Fibroblast of skin of back (primary cell): ENCODE measurements at places on chromosomes 7 and 10.
A peak's percentile ranks its signal among the peaks of the same experiment; 100 is the strongest.

- no peak for DNase-seq
These were observed 94.7 kb downstream of the LARP4B start for GRCh38 chr10:836782-837181.

DNA sequence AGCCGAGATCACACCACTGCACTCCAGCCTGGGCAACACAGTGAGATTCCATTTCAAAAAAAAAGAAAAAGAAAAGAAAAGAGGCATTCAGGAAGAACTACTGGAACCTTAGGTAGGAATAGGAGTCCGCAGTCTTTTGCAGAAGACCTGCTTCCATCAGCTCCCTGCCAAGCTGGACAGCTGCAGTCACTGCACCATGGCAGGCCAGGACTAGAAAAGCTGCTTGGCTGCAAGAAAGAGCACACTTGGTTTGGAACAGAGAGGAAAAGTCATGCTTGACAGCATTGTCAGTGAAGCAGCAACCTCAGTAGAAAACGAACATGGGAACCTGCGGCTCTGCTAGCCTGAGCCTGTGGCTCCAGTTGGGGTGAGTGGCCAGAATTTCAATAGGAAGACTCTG lies 104.3 kb downstream of the MARCHF5 start:
- DNase-seq: no peak

GRCh38 chr7:158077151-158077840 lies 510.3 kb downstream of the PTPRN2 start:
- no peak for DNase-seq

- DNase-seq: no peak
These were observed 948.8 kb upstream of the POT1 start for GRCh38 chr7:125878235-125878956.

DNA sequence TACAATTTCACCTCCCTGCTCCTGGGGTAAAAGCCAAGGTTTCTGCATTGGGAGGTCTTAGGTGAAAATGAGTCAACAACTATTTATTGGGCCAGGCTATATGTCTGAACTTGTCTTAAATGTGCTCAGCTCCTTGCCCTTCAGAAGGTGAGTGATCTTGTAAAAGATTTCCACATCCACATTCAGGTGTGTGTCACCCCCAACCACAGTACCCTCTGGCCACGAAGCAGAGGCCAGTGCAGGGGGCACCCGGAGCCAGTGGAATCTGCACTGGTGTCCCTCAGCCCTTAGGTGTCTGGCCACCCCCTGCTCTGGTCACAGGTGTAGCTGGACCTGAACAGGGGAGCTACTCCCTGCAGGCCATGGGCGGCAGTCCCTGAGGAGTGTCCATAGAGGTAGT lies 198.5 kb downstream of the PAXIP1 start:
- DNase-seq: no peak

- DNase-seq: no peak
These were observed 644.6 kb downstream of the AUTS2 start for GRCh38 chr7:70242826-70243225.

DNA sequence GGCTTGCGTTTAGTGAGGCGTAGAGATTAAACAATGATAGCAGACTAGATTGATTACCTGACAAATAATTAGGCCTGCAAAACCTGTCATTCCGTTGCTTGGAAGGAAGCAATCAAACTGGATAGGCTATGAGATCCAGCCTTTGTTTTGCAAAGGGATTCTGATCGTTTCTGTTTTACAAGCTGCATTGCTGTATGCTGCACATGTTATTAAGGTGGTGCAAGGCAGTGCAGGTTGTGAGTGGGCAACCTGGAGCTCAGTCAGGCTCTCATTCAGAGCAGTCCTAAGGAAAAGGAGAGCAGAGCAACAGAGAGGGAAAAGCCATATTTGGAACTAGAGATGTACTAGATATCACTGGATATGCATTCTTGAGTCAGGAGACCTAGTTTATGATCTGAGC lies 6.9 kb upstream of the NOBOX start:
- no peak for DNase-seq

- DNase-seq: no peak
These were observed 496.6 kb downstream of the INHBA start for GRCh38 chr7:41206267-41206666.

DNA sequence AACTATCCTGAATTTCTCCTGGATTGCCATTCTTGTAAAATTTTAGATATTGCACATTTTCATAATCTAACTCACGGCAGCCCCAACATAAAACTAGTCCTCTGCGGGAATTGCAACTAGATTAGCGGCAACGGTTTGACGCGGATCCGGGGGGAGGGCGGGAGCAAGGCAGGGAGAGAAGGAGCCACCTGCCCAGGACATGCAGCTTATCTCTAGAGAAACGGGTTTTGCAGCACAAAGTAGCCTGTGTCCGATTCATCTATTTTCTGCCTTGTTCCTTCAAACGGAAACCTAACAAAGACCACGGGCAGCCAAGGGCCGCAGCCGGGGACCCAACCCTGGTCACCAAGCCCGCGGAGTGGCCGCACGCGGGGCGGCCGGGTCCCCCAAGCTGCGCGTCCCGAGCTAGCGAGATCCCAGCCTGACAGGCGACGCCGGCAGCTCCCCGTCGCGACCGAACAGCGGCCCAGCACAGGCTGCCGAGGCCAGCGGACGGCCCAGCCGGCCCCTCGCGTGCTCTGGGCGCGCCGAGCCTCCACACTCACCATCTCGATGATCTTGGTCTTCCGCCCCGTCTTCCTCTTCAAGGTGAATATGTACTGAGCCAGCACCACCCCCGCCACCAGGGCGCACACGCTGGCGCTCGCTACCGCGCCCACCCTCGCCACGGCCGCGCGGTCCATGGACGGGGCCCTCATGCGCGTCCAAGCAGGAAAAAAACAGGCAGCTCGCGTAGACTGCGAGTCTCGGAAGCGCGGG lies at the start of gene NT5C3A:
TSS of gene NT5C3A (minus strand) at position 754 of the 759 bp plus-strand sequence. CDS start at position 683, 71 bp downstream.
- DNase-seq: peak; percentile 31

DNA sequence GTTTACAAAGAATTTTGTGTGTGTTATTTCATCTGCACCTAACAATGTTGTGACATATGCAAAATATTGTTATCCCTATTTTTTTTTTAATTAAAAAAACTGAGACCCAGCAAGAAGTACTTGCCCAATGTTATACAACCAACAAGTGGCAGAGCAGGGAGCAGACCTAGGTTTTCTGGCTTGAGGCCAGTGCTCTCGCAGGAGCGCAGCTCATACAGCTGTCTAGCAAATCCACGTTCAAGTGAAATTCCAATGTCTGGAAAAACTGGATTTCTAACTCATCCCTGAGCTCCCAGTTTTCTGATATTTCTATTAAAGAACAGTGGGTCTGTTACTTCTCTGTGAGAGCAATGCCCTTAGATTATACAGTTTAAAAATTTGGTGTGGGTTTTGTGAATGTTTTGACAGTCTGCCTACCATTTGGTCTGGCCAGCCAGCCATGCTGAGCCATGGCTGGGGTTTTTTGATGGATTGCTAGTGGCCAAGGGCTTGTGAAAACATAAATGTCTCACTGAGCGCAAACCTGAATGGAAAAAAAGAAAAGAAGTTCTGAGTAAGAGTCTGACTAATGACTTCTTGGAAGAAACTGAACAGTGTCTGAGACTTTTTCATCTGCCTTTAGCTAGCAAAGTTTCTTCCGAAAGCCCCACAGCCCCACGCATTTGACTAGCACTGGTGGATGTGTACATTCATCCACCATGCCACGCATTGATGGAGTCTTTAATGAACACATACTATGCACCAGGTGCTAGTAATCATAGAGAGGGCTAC lies 15.4 kb upstream of the PRF1 start:
- DNase-seq: peak; percentile 67

DNA sequence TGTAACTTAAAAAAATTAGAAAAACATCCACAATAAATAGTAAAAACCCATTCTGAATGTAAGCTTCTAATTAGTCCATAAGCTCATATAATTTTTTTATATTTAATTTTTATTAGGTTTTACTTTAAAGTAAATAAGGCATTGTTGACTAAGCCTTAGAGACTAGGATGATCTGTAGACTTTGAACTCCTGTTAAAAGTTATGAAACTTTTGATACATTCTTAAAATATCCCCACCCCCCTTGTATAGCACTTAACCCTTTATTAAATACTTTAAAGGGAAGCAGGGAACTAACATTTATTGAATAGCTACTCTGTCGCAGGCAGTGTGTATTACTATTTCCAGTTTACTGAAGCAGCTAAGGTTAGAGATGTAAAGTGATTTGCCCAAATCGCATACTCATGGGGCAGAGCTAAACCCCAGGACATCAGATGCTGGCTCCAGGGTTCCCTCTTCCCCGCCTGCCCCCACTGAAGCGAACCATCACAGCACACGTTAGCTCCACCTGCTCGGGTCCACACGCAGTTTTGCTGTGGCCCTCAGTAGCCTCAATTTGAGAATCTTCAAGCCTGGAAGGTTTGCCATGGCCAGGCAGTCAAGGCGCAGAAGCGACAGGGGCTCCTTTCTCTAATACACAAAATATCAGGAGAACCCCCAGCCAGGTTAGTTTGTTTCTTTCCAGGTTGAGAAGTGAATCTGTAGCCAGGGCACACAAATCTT lies 762 bp downstream of the PON1 start:
- DNase-seq: no peak

DNA sequence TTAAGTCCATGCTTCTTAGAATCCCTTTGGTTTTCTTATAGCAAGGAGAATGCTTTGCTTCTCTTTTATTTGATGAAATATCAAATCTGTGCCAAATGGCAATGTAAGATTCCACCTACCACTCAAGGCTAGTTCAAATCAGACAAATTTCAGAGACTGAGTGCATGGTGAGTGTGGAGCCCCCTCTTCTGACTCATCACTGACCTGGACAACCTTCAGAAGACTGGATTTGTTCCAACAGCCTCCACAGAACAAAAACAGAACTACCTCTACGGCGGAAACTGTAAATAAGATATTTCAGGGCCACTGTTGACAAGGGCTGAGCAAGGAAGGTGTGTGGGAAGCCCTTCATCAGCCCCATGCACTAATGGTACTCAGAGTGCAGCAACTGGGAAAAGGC lies 21.1 kb downstream of the NCAPG2 start:
- DNase-seq: no peak

GRCh38 chr7:138370956-138371355 lies 89.1 kb upstream of the TRIM24 start:
- no peak for DNase-seq

- DNase-seq: no peak
These were observed 95.3 kb upstream of the MAGI2 start for GRCh38 chr7:79548727-79549126.

DNA sequence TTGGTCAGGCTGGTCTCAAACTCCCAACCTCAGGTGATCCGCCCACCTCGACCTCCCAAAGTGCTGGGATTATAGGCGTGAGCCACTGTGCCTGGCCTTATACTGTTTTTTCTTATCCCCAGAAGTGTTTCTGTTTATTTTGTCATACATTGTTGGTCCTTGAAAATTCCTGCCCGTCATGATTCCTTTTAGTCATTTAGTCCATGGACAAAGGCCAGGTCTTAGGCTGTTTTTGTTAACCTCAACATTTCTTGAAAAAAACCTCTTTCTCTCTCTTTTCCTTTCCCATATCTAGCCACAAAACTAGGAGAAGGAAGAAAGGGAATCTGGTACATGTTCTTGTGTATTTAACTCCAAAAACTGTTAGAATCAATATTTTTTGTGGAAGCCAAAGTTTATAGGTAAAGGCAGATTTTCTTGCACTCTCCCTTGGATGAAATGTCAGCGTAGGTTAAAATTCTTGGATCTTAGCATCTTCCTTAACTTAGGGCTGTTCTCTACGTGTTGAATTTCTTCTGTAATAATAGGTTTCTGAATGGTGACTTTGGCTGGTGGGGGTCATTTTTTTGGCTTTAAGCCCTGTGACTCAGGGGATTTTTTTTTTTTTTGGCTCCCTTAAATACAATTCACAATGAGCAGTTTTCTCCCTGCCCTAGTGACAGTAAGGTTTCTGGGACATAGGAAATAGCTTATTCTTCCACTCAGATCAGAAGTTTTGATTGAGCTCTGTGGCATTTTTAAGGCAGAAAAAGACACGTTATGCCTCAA lies 500.8 kb downstream of the AUTS2 start:
- peak; percentile 40 for DNase-seq
